ENCODE measurements at places on chromosomes 7 and 10.

- no peak for DNase-seq
Observed at GRCh38 chr10:106557951-106558733, 606.4 kb downstream of the SORCS1 start.

DNA sequence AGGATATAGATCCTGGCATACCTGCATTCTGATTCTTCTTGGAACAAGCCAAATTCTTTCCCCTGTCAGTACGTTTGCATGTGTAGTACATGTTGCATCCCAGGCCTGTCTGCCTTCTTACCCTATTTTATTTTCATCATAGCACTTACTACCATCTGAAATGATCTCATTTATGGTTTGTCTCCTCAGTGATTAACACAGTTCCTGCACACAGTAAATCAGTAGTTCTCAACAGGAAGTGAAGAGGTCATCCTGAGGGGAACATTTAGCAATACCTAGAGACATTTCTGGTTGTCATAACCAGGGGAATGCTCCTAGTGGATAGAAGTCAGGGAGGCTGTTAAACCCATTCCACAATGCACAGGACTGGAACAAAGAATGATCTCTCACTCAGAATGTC is 38.2 kb upstream of the SLC26A4 start:
- no peak for DNase-seq

DNA sequence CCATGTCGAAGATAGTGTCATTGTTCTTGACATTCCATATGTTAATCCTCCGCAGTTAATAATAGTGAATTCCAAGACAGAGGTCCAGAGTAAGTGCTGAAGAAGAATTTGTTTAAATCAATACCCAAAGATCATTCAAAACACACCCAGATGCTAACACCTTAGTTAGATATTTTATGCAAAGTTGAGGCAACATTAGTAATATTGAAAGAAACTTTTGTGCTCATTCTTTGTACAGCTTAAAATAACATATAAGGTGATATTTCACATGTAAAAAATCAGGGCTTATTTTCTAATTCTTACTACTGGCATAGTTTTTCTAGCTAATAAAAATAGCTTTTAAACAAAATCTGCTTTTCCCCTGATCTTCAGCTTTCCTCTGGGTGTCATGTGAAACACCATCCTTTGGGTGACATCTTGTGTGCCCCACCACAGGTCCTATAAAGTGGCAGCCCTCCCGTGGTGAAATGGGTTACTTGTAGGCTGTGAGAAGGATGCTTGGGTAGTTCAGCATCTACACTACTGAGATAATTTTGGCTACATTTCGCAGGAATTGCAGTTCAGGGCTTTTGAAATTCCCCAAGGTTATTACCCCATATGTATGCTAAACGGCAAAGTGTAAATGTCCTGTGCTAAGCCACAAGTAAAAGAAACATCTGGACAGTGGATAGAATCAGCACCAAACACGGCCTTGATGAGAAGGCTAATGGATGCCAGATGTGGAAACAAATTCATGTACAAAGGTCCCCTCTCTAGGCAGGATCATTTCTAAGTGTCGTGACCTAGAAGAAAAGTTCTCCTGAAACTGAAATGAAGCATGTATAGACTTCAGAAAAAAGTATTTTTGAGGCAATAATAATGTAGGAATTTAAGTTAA is 105.4 kb downstream of the GRM3 start:
- no peak for DNase-seq

DNA sequence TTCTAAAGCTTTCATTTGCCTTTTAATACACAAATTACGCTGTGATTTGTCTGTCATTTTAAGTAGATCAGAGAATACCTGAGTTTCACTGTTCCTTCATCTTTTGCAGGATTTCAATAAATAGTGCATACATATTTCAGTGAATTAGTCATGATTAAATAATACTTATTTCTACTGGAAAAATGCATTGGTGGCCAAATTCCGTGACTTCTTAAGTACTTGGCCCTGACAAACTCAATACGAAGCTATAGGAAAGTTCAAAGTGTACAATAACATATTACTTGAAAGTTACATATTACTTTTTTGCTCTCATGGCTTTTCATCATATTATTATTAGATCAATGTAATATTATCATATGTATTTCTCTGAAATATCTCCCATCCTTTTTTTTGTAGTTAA is 16.1 kb upstream of the PLXDC2 start:
- no peak for DNase-seq

- DNase-seq = no peak
Observed at GRCh38 chr7:77537136-77537777, at the start of gene PTPN12. Gene PTPN12 (plus strand): TSS chr7:77537295. CDS start chr7:77537547, 252 bp downstream.
